ENCODE measurements at places on chromosomes 1 and 21. TPM values are rescaled to one million over a fixed set of nuclear protein-coding genes. Genes with fewer than 3 reads are reported as not detected.

The EFNA3 gene
- total RNA-seq: not detected

The SH2D1B gene
- under 0.01 TPM for total RNA-seq

The TCEA3 gene
- total RNA-seq: 22.8 TPM

The SERPINC1 gene
- not detected for total RNA-seq

The ETV3L gene
- total RNA-seq: not detected

The RPTN gene
- not detected for total RNA-seq

The UBE2Q1 gene
- 26.1 TPM for total RNA-seq

The TNFRSF8 gene
- 0.09 TPM for total RNA-seq

The LRRIQ3 gene
- 1.3 TPM for total RNA-seq

The EPHB2 gene
- 24.9 TPM for total RNA-seq

The OPRD1 gene
- total RNA-seq: not detected

The REG4 gene
- not detected for total RNA-seq

The SPRR5 gene
- total RNA-seq: not detected

The GBP5 gene
- total RNA-seq: not detected

The GCSAML gene
- not detected for total RNA-seq

The F13B gene
- total RNA-seq: not detected

The CORT gene
- 0.36 TPM for total RNA-seq

The TADA1 gene
- total RNA-seq: 12.1 TPM

The OR2L8 gene
- total RNA-seq: not detected

The DDR2 gene
- total RNA-seq: 379 TPM

The CNR2 gene
- total RNA-seq: under 0.01 TPM

The RABIF gene
- 1.3 TPM for total RNA-seq

The FMO3 gene
- total RNA-seq: 1.3 TPM

The SHE gene
- total RNA-seq: 0.49 TPM

The RPE65 gene
- total RNA-seq: not detected

The RGS8 gene
- total RNA-seq: not detected

The ACTN2 gene
- 0.18 TPM for total RNA-seq

The HPCAL4 gene
- under 0.01 TPM for total RNA-seq

The CHI3L2 gene
- 10.5 TPM for total RNA-seq

The PTPRF gene
- total RNA-seq: 23.6 TPM
